Stimulated activated CD4-positive, alpha-beta T cell treated with anti-CD3 and anti-CD28 coated beads, TNF-alpha, amount 100 ng/mL, for 24 hours (primary cell): ENCODE measurements at places on chromosomes 4 and X.

- DNase-seq: peak; percentile 0
Observed at GRCh38 chr4:109729117-109729717, 653 bp downstream of the PLA2G12A start.

DNA sequence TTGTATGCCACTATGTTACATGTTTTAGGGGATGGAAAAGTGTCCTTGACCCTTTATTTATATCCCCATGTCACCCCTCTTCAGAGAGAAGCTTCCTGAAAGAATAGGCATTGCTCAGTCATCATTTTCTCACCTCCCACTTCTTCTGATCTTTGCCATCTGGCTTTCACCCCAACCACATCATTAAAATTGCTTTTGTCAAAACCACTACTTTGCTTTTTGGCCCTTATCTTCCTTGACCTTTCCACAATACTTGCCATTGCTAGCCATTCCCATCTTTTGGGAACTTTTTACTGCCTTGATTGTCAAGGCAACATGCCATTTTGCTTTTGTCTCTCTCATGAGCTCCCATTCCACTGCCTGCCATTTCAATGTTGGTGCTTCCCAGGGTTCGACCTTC, 14.9 kb upstream of the FAM9B start:
- DNase-seq: no peak

DNA sequence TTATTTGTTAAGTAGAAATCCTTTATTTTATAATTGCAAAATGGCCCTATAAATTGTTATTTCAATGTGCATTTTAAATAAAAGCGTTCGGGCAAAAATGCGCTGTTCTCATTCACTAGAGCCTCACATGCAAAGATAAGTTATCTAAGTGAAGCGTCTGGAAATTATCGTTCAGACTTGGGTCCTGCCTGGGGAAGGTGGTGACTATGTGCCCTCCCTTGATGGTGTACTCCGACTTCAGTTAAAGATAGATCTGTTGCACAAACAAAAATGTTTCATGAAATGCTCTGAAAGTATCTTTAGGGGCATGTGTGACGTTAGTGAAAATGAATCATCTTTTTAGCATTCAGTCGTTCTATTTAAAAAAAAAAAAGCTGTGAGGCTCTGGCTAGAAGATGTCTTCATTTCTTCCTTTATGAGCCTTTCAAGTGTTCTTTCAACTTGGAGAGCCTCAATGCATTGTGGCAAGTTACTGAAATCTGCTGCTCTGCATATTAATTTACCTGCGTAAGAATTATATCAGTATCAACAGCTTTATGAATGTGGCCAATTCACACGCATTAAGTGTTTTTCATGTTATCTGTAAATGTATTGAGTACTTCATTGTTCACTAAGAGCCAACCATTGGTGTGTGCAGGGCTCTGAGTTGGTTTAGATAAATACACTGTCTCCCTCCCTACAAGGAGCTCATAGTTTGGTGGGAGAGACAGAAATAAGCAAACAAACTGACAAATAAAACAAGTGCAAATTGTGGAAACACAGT, 83.0 kb downstream of the AFF1 start:
- no peak for DNase-seq

DNA sequence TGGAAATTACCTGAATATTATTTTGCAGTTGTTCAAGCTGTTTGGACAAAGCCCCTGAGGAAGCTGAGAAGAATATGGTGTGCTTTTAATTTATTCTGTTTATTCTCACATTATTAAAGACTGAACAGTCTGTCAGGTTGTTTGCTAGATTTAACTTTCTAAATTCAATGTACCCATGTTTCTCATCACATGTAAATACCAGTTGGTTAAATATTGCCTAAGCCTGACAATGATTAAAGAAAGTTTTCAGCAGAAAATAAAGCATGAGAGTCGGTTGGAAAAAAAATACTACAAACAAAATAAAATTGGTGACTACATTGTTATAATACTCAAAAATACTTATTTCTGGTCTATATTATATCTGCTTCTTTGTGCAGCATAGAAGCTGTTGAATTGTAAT, 1974.7 kb downstream of the ARAP2 start:
- no peak for DNase-seq

DNA sequence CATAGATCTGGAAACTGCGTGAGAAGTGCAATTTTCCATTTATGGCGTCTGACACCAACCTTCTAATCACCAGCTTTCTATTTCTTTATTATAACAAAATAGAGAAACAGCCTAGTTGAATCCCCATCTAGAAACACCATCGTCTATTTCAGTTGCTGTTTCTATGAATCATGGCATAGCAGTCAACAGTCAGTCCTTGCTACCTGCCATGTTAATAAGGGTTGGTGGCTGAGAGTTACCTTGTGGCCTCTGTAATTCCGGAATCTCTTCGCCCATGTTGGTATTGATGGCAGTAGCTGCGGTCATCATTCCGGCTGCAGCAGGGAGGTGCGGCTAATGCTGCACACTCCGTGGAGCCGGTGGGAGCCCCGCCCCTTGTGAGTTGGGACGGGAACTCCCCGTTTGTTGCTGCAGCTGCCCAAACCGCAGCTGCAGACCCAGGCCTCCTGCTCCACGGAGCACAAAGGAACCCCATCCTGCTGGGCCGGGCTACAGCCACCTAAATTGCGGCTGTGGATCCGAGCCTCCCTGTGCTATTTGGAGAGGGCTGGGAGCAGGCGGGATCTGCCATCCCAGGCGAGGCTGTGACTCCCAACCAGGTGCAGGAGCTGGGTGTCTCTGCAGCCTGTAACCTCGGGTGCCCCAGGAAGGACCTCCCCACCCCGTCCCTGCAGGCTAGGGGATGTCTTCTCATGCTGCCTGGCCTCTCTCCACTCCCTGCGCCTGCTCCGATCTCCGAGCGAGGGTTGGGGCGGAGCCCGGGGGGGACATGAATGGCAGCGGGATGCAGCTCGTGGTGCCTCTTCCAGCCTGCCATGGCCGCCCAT, 115.4 kb upstream of the STK26 start:
- no peak for DNase-seq
